ENCODE measurements at places on chromosomes 1 and 21. TPM values are rescaled to one million over a fixed set of nuclear protein-coding genes. Genes with fewer than 3 reads are reported as not detected.

GRCh38 chr1:189790335-189790734 is 687.3 kb downstream of the BRINP3 start:
- DNase-seq, result no peak

DNA sequence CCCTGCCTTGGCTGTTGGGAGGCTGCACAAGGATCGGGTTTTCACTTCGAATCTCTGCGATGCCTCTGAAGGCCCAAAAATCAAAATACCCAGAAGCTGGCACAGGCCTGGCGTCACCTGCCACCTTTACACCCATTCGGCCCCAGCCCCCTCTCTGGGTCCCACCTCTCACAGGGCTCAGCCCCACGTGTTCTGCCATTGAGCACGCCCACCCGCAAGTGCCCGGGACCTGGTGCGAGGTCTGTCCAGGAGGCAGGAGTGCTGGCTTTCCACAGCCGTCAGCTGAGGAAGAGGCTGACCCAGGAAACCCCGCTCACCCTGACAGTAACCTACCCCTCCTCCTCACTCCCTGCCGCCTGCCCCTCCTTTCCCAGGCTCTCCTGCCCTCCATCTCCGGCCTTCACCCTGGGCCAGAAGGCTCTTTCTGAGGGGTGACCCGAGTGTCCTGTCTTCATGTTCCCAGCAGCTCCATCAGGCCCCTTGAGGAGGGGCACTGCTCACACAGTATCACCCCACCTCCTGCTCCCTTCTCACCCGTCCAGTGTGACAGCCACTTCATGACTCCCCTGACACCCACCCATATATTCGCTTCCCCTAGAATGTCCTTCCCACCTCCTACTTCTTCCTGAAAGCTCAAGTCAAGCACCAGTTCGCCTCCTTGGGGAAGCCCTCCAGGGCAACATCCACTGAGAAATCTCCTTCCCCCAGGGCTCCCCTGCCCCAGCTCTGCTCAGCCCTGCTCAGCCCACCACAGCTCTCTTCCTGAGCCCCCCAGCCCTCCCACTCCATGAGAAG is 13.5 kb downstream of the RCC2 start:
- DNase-seq, result no peak

DNA sequence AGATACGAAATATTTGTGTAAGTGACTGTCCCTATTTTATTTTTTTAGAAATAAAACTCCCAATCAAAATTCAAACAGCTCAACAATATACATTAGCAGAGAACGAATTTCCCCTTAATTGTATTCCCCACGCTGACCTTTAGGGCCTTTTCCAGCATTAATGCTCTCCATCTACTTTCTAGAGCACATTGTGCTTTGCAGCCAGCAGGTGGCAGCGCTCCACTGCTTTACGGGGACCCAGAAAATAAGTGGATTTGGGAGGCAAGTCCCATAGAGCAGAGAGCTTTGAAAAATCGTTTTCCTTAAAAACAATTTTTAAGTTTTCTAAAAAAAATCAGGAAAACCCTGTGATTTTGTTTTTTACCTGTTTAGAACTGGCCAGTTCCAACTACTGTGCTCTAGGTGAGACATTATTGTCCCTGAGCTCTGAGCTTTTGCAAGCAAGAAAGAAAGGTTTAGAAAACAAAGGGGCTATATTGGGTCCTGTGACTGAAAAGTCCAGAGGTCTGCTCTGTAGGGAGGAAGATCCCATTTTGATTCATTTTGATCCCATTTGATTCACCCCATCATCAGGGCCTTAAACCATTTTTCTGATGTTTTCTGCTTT is 144.4 kb upstream of the ZNF644 start:
- DNase-seq, result peak; percentile 52

DNA sequence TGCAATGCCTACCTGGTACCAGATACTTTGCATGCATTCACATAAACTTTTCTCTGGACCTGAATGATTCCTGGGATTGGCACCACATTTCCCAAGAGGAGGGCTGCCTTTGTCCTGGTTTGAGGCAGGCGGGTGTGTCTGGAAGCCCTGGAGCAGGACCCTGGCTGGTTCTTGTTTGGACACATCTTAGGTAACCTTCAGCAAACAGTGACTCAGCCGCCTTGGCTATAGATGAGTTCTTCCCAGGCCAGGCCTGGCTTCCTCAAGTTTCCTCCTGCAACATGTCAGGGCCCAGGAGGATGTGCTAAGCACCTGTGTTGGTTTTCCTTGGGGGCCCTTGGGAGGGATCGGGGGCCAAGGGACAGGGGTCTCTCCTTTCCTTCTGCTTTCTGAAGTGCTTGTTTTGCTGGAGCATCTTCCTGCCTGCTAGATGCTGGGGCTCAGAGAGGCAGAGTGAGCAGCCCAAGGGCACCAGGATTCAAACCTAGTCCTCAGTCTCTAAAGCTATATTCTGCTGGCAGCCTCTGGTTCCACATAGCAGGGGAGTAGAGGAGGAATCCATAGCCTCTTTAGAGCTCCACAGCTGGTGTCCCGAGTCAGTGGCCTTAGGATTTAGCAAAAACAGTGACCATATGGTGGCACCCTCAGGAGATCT is 38.2 kb downstream of the PAX7 start:
- DNase-seq, result no peak

- no peak for DNase-seq
Observed at GRCh38 chr1:40936931-40937339, 42.6 kb upstream of the CTPS1 start.

DNA sequence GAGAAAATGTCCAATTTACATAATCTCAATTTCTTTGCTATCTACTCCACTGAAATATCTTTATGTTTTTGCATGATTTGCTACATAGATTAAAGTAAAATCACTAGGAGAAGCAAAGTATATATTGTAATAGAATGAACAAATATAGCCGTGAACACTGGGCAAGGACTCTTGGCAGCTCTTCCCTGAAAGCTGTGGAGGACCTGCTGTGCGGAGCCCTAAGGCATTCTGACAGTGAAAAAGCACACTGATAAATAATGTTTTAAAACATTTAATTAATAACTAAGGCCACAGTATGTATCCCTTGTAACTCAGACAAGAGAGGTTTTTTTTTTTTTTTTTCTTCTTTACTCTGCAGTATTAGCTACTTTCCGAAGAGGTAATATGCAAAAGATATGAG is 256.1 kb upstream of the DPYD start:
- no peak for DNase-seq

DNA sequence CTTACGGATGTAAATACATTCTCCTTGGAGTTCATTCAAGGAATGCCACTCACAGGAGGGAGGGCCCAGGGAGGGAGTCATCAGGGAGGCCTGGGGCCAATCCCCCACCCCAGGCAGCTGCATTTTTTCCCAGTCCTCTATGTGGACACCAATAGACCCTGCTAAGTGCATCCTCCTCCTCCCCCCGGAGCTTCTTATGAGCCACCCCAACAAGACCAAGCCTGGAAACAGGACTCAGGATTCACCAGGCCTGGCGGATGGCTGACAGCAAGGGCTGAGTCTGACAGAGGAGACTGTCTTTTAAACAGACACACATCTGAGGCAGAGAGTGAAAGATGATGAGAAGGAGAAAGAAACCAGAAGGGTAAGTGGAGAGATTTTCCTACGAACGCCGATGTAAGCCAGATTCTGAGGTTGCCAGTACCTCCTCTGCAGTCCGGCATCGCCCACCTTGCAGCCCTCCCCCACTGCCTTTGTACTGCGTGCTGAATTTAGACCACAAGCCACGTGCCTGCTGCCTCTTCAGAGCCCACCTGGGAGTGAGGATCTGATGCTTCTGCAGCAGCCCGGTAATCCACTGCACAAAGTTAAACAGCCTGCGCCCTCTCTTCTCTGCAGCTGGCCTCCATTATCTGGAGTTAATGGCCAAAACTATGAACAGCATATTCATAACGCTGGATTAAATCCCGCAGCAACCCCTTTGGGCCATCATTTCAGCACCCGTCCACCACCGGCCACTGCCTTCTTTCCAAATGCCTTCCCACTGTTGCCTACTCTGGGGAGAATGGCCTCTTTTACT is 17.6 kb upstream of the SFPQ start:
- DNase-seq, result no peak

DNA sequence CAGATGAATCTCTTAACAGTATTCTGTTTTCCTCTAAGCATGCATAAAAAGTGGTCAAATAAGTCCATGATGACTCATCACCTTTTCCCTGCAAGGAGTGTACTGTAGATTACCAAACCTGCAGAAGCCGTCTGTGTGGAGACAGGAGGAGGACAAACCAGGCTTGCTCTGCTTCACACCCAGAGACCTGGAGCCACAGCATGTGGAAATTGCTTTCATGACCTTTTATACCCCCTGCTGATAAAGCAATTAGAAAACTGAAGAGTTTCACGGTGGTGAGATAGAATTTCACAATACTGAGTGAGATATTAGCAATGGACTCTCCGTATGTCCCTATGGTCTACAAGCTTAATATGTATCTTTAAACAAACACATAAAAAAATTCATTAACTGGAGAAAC is 9.4 kb downstream of the CORT start:
- DNase-seq, result no peak

GRCh38 chr1:230435108-230435507 is 9.0 kb upstream of the PGBD5 start:
- no peak for DNase-seq

- no peak for DNase-seq
Observed at GRCh38 chr1:160779626-160780397, 16.2 kb upstream of the LY9 start.

DNA sequence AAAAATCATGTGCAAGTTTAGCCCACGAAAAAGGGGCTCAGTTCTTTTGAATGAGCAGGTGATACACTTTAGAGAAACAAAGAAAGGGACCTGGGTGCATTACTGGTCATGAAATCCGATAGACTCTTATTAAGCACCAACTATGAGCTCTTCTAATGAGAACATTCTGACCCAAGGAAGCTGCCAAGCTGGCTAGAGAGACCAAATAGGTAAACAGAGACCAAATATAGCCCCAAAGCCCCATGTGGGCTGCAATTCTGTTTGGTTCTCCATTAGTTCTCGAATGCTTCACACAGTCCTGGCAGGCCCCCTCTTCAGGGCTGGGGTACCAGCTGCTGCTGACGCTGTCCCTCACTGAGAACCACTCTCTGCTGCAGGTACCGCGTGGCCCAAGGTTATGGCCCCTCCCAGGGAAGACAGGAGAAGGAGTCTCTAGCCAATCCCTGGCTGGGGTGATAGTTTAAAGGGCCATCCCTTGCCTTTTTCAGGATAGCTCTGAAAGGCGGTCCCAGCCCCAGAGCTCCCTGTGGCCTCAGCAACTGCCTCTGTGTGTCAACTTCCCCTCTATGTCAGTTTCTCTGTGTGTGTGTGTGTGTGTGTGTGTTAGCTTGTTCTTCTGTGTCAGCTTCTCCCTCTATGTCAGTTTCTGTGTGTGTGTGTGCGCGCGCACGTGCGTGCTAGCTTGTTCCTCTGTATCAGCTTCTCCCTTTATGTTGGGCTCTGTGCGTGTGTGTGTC is 7.1 kb upstream of the UBXN10 start:
- DNase-seq, result no peak

DNA sequence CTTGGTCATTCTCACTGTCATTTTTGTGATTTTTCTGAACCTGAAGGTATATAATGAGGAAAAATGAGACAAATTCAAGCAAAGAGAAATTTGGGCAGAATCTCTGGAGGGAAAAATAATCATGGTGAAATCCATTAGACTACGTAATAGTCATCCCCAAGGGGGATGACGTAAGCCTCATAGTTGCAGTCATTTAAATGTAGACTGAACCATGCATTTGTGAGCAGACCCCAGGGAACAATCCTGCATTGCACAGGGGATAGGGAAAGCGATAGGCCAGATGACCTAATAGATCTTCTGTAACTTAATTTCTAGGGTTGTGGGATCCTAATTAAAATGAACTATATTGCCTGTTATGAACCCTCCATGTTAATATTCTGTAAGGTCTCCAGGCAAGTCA is 167.4 kb upstream of the C1orf21 start:
- no peak for DNase-seq

DNA sequence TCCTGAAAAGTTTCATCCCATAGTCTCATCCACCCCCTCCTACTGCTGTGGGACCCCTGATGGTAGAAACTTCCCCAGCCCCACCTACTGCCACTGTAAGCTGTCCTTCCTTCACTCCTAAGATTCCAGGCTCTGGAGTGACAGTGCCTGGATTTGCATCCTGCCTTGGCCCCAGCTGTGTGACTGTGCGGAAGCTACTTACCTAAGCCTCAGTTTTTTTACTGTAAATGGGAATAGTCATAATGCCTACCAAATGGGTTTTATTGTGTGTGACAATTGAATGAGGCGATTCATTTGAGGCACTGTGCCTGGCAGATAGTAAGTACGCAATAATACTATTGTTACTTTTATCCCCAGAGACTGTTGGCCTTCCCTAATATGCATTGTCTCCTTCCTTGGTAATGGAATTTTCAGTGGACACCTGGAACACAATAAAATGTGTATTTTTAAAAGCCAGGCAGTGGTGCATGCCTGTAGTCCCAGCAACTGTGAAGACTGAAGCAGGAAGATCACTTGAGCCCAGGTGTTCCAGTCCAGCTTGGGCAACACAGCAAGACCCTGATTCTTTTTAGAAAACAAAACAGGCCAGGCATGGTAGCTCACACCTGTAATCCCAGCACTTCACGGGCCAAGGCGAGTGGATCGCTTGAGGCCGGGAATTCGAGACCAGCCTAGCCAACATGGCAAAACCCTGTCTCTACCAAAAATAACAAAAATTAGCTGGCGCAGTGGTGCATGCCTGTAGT is 55.0 kb upstream of the ZNF326 start:
- no peak for DNase-seq

TAF1A gene
- 22.9 TPM for polyA plus RNA-seq

- no peak for DNase-seq
Observed at GRCh38 chr1:97573553-97573952, 347.3 kb downstream of the DPYD start.

RGSL1 gene
- not detected for polyA plus RNA-seq

LCE2C gene
- not detected for polyA plus RNA-seq

DNA sequence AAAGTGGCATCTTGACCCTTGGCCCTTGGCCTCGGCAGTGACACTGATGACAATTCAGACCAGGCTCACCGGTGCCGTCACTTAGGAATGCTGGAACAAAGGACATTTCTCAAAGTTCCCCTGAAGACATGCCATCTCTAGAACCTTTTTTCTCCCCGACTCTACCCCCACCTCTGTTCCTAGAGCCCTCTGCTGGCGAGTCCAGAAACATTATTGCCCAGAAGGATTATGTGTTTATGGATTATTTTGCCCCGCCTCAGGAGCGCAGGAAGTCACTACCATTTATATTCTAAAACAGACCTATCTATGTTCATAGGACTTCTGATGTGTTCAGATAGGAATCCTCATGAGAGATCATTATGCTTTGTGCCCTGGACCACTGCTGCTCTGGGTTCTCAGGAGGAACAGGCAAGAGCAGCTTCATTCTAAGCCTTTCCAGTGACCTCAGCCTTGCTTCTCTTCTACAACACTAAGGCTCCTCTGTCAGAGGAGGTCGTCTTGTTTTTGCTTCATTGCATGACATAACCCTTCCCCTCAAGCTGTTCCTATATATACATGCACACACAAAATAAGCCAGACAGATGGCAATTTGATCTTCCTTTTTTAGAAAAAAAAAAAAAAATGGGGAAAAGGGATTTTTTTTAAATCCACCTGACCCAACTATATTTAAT is 12.4 kb upstream of the SHISA4 start:
- no peak for DNase-seq

DNA sequence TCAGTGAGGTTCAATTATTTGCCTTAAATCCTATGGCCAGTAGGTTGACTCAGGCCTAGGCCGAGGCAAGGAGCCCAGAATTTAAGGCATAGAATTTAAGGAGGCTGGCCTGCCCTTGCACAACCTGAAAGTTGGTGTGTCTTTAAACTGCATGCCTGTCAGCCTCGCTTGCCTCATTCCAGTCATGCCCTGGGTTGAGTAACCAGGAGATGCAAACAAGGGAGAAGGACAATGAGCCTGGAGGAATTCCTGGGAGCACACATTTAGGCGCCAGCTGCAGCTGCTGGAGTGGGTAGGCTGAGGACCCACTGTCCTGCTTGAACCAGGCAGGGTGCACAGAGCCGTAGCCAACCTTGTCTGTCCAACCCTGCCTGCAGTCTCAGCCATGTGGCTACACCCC is 11.7 kb downstream of the CD2 start:
- DNase-seq, result no peak

Measured in right lung (tissue), 10 donors.